Subcutaneous adipose tissue (tissue), 4 donors: ENCODE measurements at places on chromosomes 16 and 17. TPM values are rescaled to one million over a fixed set of nuclear protein-coding genes. Genes with fewer than 3 reads are reported as not detected.

The MAP2K6 gene
- total RNA-seq: 13.7 TPM

The METRNL gene
- total RNA-seq: 53.5 TPM

The PLK1 gene
- total RNA-seq: 1.1 TPM

The CIAO2B gene
- total RNA-seq: 67.0 TPM

The EPX gene
- total RNA-seq: not detected

The HCRT gene
- total RNA-seq: not detected

The TXNL4B gene
- 7.0 TPM for total RNA-seq

The SP2 gene
- 2.2 TPM for total RNA-seq

The IGSF6 gene
- total RNA-seq: 7.5 TPM

The KRTAP1-3 gene
- not detected for total RNA-seq

The RAMP2 gene
- total RNA-seq: 115 TPM
